Transverse colon (tissue), 4 donors: ENCODE measurements at places on chromosomes 13 and 19.

DNA sequence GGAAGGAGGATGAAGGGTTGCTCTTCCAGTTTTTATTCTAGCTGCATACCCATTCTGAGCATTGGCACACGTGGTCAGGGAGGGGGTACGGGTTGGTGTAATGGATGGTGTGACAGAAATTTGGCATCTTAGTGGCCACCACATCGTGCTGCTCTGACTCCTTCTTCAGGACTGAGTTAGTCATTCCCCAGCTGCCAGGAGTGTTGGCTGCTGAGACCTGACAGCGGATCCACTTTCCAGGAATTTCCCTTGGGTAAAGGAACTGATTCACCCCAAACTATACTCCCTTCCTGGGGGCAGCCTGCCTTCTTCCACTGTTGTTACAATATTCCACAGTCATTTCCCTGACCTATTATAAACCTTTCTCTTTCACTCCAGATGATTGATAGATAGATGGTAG, 595.5 kb upstream of the KLHL1 start:
- no peak for DNase-seq

- DNase-seq = no peak
These were observed 775.7 kb upstream of the SPRY2 start for GRCh38 chr13:81116461-81117282.

GRCh38 chr19:49356382-49356781, 5.8 kb downstream of the TEAD2 start:
- DNase-seq = no peak

DNA sequence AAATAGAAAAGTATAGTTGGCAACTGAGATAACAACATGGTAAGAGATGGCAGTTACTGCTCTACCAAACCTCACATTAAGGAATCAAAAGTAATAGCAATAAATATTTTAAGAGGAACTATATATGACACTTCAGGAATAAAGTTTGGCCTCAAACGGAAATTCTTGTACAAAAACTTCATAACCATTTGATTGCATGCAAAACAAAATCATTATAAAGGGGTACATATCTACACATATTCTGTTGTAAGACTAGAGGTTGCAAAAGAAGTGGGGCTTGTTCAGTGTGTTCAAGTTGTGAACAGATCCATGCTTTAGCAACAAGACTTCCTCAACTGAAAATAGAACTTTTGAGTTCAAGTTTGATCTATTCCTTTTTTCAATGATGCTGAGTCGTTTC, 133.5 kb upstream of the MIR17HG start:
- DNase-seq = no peak

DNA sequence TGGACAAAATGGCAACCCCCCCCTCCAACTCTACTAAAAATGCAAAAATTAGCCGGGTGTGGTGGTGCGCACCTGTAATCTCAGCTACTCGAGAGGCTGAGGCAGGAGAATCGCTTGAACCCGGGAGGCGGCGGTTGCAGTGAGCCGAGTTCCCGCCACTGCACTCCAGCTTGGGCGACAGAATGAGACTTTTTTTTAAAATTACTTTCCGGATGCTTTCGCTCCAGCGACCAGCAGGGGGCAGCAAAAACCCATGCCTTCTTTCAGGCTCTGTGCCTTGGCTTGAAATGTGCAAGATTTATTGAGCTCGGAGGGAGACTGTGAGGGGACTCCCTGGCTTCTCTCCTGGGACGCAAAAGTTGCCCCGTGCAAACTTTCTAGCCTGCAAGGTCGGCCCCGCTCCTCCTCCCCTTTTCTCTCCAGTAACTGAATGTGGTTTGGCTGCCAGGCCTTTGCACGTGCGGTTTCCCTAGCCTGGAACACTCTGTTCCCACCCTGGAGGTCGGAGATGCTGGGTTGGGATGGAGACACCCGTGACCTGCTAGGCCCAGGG, 61.4 kb upstream of the NFIC start:
- peak; percentile 78 for DNase-seq
